ENCODE measurements at places on chromosomes 4 and X.

DNA sequence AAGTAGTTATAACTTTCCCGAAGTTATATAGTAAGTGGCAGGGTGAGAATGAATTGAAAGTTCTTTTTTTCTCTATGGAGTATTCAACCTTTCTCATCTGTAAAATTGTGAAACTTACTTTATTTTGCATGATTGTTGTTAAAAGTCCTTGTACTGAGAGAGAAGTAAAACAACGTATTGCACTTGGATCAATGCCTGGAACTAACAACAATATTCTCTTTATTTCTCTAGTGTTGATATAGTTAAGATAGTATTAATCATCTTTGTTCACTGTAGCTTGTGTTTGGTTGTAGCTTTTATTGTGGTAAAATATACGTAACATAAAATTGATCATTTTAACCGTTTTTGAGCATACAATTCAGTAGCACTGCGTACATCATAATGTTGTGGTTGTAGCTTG lies 48.7 kb downstream of the STIM2 start:
- no peak for DNase-seq

DNA sequence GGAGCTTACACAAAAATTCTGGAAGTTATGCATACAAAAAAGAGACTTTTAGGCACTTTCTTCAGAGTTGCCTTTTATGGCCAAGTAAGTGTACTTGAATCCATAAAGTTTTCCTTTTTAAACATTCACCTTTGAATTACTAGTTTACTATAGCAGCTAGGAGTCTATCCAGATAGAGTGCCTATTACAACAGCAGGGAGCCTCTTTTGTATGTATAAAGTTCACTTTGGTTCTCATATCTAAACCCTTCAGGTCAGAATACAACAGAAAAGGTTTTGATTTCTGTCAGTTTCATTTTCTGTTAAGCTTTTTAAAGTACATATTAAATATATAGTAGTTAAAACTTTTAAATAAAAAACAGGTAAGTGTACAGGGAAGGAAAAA lies 51.4 kb upstream of the IL13RA1 start:
- DNase-seq = no peak

- no peak for DNase-seq
These were observed 35.1 kb upstream of the TBL1X start for GRCh38 chrX:9429767-9430166.

DNA sequence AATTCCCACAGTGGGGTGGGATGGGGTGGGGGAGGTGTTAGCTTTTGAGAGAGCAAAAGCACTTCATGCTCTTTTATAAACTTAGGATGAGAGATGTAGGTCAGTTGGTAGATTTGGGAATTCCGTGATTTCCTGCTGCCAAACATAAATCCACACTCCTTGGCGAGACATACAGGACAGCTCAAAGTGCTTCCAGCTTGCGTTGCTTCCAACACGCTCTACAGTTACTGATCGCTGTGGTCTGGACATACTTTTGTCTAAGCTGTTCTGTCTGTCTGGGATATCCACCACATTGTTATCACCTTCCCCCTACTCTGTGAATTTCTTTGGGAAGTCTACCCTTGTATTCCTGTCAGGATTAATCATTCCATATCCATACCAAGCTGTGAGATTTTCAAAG lies 117.5 kb downstream of the RAPGEF2 start:
- no peak for DNase-seq

DNA sequence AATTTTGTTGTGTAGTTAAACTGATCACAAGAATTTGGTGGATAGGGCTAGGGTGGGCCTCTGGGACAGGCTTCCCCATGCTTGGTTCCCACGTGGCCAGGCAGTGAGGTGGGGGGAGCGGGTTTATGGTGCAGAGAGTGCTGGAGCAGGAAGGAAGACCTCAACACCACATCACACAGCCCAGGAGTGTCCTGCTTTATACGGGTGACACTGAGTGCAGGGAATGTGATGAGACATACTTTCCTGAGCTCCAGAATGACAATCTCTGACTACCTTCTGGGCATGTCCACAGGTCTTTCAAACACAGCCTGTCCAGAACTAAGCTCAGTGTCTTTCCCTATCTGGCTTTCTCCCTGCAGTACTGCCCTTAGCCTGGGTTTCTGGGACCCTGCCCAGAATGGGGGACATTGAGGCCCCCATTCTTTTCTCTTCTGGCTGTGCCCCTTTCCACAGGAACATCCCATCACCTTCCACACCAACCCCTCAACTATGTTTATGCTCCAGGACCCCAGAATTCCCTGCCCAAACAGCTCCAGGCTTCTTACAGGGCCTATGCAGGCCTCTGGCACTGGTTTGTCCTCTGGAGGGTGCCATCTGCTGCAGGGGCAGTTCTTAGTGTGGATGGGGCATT lies 36.5 kb upstream of the RASL11B start:
- no peak for DNase-seq

- no peak for DNase-seq
These were observed 26.3 kb downstream of the CHIC2 start for GRCh38 chr4:54038056-54038455.

GRCh38 chr4:139686130-139686529 lies 20.5 kb downstream of the MGST2 start:
- no peak for DNase-seq

- DNase-seq = no peak
These were observed 10.8 kb downstream of the NR3C2 start for GRCh38 chr4:148431401-148431800.

DNA sequence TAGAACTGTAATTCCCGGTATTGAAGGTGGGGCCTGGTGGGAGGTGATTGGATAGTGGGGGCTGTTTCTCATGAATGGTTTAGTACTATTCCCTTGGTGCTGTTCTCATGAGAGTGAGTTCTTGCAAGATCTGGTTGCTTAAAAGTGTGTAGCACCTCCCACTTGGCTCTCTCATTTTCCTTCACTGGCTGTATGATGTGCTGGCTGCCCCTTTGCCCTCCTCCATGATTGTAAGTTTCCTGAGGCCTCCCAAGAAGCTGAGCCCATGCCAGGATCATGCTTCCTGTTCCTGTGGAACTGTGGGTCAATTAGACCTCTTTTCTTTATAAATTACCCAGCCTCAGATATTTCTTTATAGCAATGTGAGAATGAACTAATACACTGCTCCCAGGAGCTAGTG lies 8.7 kb downstream of the ANXA10 start:
- DNase-seq = no peak

GRCh38 chr4:53161051-53161786 lies 204.6 kb downstream of the SCFD2 start:
- no peak for DNase-seq

DNA sequence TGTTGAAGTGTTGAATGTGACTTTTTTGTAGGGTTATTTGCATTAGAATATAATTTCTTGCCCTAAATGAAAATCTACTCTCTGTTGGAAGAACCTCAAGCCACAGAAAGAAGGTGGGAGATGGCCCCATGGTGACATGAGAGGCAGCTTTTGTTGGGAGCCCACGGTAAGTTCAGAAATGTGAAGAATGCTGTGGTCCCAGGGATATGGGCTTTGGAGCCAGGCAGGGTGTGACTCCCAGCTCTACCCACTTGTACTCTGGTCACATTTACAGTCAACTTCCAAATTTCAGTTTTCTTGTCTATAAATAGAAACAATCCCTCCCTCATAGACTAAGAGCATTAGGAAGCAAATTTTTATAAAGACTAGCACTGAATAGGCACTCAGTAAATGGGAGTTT lies 177.8 kb downstream of the RAB28 start:
- no peak for DNase-seq

- DNase-seq = no peak
These were observed 219.3 kb upstream of the FTHL17 start for GRCh38 chrX:31291131-31291530.

DNA sequence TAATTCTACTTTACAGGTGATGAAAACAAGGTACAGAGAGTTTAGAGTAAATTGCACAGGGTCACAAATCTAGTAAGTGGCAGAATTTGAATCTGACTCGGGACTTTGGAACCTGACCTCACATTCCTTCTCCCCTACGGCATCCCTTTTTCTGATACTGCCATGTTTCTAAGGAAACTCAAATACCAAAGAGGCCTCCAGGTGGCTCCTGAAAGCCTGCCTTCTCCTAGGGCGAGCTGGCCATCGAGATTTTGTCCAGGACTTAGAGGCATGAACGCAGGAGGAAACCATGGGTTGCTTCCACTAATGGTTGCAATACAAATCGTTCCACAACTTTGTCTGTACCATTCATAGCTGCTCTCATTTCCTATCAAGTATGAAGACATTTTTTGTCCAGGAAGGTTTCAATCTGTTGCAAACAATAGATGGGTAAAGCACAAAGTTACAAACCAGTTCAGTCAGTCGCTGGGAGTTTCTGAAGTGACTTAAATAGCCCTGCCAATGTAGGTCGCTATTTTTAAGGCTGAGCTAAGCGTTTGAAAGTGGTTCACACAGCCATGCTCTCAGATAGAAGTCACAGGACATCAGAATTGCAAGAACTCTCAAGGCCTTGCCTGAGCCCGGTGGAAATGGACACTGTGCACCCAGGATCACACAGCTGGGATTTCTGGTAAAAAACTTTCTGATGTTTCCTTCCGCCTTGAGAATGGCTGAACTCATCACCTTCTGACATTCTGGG lies 296.6 kb upstream of the PRPS2 start:
- no peak for DNase-seq

- no peak for DNase-seq
These were observed 92.5 kb upstream of the ENPP6 start for GRCh38 chr4:184310171-184310567.

GRCh38 chr4:101865501-101866062 lies 75.1 kb downstream of the BANK1 start:
- DNase-seq = no peak

DNA sequence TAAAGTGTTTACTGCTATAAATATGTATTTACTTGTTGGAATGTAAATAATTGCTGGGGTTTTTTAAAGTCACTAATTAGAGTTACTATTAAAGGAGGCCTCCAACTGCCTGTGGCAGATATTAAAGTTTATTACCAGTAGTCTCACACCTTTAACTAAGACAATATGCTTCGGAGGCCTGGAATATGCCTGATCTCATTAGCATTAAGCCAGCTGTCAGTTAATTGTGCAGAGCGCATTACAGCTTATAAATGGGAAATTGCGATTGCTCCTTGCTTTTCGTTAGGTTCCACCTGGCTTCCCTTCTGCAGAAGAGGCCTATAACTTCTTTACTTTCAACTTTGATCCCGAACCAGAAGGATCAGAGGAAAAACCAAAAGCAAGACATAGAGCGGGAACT lies 41.3 kb downstream of the CC2D2A start:
- no peak for DNase-seq

DNA sequence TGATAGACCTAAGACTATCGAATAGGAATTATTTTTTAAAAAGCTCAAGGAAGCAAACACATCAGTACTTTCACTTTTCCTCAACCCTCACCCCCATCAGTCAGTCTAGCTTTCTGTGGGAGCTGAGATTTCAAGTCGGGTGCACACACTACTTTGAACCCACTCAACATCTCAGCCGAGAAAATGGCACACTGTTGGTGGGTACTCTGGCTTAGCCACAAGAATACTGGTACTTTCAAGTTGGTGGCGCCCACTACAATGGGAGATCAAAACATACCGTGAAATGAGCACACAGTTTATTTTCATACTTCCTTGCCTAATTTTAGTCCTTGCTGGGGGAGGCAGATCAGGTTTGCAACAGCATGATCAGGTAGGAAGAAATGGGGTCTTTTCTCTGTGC lies 10.2 kb downstream of the CD40LG start:
- no peak for DNase-seq

DNA sequence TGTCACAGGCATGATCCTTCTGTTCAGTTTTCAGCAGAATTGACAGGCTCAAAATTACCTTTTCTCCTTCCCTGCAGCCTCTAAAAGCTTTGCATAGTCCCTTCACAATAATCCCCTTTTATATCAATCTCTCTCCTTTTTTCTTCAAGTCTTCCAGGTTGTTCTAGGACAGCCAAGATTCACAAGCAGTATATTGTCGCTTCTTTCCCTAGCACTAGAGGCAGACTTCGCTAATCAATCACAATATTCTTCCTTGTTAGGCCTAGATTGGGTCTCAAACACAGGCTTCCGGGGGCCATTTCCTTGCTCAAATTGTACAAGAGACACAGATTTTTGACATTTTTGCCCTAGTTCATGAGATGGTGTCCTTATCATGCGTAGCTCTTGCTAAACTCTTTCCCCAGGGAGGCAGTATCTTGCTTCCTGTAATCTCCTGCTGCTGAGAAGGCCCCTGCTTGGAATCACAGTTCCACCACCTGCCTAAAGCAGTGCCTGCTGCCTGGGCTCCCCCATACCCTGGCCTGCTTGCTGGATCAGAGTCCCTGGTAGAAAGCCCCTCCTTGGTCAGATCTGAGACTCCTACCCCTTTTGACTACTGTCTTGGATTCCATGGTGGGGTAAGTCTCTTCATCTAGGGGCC lies 57.3 kb downstream of the DMP1 start:
- no peak for DNase-seq

DNA sequence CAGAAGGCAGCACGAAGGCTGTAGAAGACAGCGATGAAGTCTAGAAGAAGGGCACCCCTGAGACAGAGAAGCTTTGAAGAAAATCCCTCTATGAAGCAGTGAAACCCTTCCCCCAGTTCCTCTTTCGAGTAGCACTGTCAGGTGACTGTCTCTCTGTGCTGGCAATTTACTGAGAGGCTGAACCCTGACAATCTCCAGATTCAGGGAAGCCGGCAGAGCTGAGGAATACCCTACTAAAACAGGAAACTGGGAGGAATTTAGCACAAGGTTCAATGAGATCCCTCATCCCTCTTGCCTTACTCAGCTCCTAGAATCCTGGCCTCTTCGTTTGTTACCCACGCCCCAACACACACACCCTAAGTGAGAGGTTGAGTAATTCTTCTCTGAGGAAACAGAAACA lies 239.7 kb upstream of the NOCT start:
- DNase-seq = no peak

GRCh38 chrX:148517176-148517575 lies 16.8 kb downstream of the AFF2 start:
- no peak for DNase-seq

DNA sequence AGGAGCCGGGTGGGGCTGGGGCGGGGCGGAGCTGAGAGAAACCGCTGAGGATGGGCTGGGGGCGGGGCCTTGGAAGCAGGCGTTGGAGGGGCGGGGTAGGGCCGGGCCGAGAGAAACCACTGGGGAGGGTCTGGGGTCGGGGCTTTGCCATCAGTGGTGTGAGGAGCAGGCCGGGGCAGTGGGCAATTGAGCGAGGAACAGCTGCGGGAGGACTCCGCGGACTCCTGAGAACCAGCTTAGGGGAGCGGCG lies 1.3 kb upstream of the EOLA2 start:
- no peak for DNase-seq

DNA sequence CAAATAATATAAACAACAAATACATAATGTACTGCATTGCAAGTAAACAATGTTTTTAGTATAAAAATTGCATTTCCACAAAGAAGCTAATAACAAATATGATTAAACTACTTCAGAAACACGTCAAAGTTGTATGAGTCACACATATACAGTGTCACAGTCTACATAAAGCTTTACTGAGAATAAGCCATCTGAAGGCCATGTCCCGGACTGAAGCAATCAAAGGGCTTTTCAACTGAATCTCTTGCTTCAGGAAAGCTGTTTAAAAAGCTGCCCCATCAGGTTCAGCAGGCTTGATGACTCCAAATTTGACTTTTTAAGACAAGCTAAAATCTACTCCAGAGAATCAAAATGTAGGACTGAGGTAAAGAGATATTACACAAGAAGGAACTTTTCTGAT lies 1476.8 kb downstream of the ADGRL3 start:
- DNase-seq = no peak
